ENCODE measurements at places on chromosomes 1 and 21.

GRCh38 chr1:29793101-29793546 lies 556.8 kb downstream of the PTPRU start:
- peak; percentile 43 for DNase-seq

DNA sequence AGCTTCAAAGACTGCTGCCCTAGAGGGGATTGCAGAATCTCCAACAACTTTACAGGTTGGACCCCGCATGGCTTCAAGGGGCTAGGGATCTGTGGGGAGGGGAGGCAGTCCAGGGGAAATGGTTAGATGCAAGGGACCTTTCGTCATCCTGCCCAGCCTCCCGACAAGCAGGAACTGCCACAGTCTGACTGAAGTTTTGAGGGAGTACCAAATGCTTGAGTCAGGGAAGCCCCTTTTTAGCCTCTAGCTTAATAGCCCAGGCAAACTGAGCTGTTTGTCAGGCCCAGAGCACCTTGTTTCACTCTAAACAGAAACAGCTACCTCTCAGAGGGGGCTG lies 1.1 kb downstream of the TOR3A start:
- peak; percentile 31 for DNase-seq

DNA sequence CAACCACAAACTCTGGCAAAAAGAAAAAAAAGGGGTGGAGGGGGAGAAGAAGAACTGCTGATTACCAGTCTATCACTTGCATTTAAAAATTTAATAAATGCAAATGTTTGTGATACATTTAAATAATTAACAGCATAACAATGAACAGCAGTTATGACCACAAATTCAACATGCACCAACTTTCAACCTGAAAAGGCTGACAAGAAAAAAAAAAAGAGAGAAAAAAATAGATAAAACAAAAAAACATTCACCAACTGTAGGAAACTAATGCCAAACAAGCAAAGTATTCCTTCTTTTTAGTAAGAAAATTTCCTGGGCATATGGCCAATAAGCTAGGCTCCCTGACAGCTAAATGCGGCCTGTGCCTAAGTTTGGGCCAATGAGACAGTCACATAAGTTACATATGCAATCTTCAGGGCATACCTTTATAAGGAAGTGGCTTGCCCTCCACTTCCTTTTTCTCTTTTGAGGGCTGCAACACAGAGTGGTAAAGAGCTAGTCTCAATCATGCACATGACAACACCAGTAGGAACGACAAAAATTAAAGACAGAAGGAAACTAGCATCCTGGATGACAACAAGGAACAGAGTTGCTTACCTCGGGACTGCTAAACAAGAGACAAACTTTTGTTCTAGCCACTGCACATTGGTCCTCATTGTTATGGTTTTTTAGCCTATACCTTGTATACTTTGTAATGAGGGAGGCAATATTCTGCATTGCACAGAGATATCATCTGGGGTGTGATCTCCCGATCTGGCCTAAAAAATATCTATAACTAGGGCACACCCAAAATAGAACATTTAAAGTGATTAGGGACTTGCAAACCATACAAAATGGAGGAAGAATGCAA lies 24.2 kb upstream of the PHTF1 start:
- peak; percentile 72 for DNase-seq

DNA sequence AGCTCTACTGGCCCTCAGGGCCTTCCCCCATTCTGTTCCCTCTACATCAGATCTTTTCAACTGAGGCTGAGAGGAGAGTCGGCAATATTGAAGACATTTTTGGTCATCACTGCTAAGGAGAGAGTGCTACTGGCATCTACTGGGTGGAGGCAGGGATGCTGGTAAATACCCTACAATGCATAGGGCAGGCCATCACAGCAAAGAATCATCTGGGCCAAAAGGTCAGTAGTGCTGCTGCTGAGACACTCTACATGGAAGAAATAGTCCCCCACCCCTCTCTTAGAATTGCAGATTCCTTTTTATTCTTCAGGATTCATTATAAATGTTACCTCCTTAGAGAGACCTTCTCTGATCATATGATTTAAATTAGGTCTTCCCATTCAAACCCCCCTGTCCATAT lies 94.3 kb downstream of the JAK1 start:
- no peak for DNase-seq

GRCh38 chr1:110286564-110286963 lies 52.6 kb upstream of the RBM15 start:
- DNase-seq, result no peak

DNA sequence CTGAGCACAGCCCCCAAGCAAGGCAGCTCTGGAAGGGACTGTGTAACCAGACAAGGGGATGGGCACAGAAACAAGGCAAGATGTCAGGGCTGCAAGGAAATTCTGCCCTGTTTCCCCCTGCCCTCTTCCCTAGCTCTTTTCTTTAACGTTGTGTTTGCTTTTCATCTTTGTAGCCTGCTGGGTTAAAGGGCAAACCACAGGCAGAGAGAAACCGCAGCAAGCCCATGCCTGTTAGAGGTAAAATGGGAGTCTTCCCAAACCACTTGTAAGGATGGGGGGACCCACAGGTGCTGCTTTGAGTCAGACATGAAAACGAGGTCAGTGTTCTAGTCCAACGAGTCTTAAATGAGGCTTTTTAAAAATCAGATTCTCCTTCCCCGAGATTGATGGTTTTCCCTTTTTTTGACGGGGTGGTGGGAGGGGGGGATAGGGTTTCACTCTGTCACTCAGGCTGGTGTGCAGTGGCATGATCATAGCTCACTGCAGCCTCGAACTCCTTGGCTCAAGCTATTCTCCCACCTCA lies 13.3 kb downstream of the TGFBR3 start:
- DNase-seq, result peak; percentile 20

DNA sequence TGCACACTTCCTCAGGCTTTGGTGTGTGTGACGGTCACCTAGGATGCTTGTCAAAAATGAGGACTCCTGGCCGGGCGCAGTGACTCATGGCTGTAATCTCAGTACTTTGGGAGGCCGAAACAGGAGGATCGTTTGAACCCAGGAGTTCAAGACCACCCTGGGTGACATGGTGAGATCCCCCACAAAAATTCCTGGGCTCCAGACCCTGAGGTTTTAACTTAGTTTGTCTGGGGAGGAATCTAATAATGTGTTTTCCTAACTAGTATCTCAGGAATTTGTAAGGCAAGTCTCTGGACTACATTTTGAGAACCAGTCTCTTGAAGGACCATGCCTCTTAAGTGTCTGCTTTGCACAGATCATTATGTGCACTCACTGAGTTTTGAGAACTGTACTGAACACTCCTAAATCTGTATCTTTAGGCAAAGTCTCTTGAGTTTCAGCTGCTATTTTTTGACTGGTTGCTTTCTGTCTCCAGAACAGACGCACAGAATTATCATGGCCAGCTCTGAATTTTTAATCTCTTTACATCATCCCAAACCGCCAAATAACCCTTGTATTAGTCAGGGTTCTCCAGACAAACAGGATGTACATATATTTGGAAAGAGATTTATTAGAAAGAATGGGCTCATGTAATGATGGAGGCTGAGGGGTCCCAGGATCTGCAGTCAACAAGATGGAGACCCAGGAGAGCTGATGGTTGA lies 45.5 kb upstream of the VANGL1 start:
- DNase-seq, result no peak

- no peak for DNase-seq
Observed at GRCh38 chr1:159987186-159987585, 33.1 kb upstream of the SLAMF9 start.

DNA sequence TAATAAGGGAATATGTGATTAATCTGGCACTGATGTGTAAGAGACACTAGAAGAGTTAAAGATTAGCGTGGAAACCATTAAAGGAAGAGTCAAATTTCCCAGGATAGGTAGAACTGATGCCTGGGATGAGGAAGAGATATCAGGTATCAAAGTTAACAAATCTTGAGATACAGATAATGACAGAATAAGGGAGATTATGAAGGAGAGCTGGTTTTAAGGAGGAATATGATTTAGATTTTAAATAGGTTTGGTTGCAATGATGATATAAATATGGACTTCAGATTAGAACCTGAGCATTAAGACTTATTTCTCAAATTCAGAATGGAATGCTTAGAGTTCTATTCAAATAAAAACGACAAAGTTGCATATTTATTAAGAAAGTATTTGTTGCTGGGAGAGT lies 26.2 kb downstream of the MAGI3 start:
- DNase-seq, result no peak
